Hepatocyte (in vitro differentiated cells): ENCODE measurements at places on chromosomes 2 and 18.
A peak's percentile ranks its signal among the peaks of the same experiment; 100 is the strongest.

- no peak for DNase-seq
Measured at GRCh38 chr2:72136331-72136730, 11.3 kb downstream of the CYP26B1 start.

DNA sequence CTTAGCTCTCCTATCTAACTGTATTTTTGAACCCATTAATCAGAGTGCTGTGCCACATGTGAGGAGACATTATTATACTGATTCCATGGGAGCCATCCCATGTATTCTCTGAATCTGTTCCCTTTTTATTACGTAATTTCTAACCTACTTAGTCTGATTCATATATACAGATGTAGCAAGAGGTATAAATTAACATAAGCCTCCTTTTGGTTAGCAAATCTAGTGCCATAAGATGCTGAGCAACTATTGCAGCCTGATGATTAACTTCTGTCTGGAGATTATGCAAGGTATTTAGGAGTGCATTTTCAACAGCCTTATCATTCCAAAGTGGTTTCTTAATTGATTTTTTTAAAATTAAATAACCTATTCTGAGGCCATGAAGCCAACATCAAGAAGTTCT, 114.1 kb upstream of the MSH2 start:
- DNase-seq, result no peak

- DNase-seq, result no peak
Measured at GRCh38 chr2:233380132-233380895, 26.0 kb downstream of the DGKD start.

GRCh38 chr18:22559414-22560274, 141.9 kb upstream of the CTAGE1 start:
- peak; percentile 87 for DNase-seq

DNA sequence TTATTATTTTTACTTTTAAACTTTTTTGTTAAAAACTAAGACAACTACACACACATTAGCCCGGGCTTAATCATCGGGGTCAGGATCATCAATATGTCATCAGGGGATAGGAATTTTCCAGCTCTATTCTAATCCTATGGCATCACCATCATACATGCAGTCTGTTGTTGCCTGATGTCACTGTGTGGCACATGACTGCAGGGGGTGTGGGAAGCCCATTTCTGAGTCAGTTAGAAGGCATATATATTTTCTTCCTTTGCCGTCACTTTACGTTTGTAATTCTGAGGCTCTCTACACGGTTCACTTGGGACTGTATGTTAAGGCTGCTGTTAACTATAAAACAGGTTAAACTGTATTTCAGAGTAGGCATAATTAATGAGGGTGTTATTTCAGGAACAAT, 144.4 kb upstream of the ITGA6 start:
- peak; percentile 19 for DNase-seq

DNA sequence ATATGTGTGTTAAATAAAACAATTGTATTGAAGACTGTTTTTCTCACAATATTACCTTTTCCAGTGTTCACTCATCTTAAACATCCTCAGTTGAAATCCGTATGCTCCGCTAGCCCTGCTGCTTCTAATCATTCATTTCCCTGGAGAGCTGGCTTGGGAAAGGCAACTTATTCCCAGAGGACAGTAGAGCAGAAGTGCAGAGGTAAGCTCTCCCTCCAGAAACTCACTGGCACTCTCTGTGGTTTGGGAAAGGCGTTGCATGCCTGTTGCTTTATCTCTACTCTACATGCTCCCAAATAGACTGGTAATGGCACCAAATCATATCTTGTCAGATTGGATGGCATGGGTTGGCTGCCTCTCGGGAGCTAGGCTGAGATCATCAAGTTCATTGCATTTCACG, 117.1 kb upstream of the BOD1L2 start:
- no peak for DNase-seq

GRCh38 chr2:120493231-120493630, 147.3 kb downstream of the INHBB start:
- no peak for DNase-seq

GRCh38 chr2:119338272-119338671, 28.4 kb downstream of the C2orf76 start:
- DNase-seq, result no peak

GRCh38 chr2:127913808-127914457, 28.2 kb upstream of the AMMECR1L start:
- DNase-seq, result no peak

GRCh38 chr2:60354713-60355112, 198.7 kb downstream of the BCL11A start:
- DNase-seq, result no peak

- peak; percentile 8 for DNase-seq
Measured at GRCh38 chr18:54612237-54612636, 21.2 kb downstream of the DYNAP start.

- no peak for DNase-seq
Measured at GRCh38 chr18:45997700-45998151, 30.6 kb upstream of the EPG5 start.

- peak; percentile 30 for DNase-seq
Measured at GRCh38 chr2:12169721-12170120, 423.3 kb downstream of the LPIN1 start.

- peak; percentile 40 for DNase-seq
Measured at GRCh38 chr18:50099725-50100407, 95.1 kb downstream of the MYO5B start.

- no peak for DNase-seq
Measured at GRCh38 chr18:61554946-61555361, 221.7 kb downstream of the CDH20 start.
